Ovary (tissue), 10 donors: ENCODE measurements at places on chromosomes 1 and 21. TPM values are rescaled to one million over a fixed set of nuclear protein-coding genes. Genes with fewer than 3 reads are reported as not detected.
A peak's percentile ranks its signal among the peaks of the same experiment; 100 is the strongest.

The NBPF6 gene
- total RNA-seq: not detected

The ZNF281 gene
- 9.9 TPM for total RNA-seq

DNA sequence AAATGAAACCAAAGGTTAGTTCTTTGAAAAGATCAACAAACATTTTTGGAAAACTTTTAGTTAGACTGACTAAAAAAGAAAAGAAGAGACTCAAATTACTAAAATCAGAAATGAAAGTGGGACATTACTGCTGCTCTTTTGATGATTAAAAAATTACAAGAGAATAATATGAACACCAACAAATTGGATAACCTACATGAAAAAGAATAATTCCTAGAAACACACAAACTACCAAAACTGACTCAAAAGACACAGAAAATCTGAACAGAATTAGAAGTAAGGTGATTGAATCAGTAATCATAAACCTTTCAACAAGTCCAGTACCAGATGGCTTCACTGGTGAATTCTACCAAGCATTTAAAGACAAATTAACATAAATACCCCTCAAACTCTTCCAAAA, 5.6 kb downstream of the KIFAP3 start:
- DNase-seq: no peak
- H3K4me1 ChIP-seq: peaks cover 5% of the 10 kb centered on the region
- no peaks in the 10 kb centered on the region for H3K36me3 ChIP-seq
- no peaks in the 10 kb centered on the region for H3K27me3 ChIP-seq
- no peak overlapping the region for H3K4me3 ChIP-seq
- no peak overlapping the region for H3K27ac ChIP-seq

- no peaks in the 10 kb centered on the region for H3K36me3 ChIP-seq
- no peaks in the 10 kb centered on the region for H3K4me1 ChIP-seq
- DNase-seq: no peak
Observed at GRCh38 chr1:220906561-220907334, 27.5 kb downstream of the HLX start.

- no peak overlapping the region for H3K27ac ChIP-seq
- no peaks in the 10 kb centered on the region for H3K4me1 ChIP-seq
- H3K4me3 ChIP-seq: no peak overlapping the region
- no peaks in the 10 kb centered on the region for H3K27me3 ChIP-seq
- H3K36me3 ChIP-seq: no peaks in the 10 kb centered on the region
Observed at GRCh38 chr1:227333423-227333822, 15.1 kb upstream of the CDC42BPA start.

DNA sequence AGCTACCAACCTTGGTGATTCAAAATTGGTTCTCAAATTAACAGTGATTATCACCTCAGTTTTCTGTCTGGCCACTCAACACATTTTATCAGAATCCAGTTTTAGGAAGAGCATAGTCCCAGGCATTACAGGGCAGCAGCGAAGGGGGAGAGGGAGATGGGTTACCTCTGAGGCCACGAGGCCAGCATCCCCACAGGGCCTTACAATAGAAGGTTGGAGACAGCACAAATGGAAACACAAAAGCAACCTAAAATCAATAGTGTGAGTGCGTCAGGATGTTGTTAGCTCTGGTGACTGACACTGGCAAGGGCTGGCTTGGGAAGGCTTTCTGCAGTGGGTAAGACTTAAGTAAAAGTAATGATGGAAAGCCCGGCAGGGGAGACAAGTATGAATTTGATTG, 79.5 kb downstream of the JAK1 start:
- no peaks in the 10 kb centered on the region for H3K36me3 ChIP-seq
- no peaks in the 10 kb centered on the region for H3K27me3 ChIP-seq
- H3K4me3 ChIP-seq: no peak overlapping the region
- no peak overlapping the region for H3K27ac ChIP-seq

DNA sequence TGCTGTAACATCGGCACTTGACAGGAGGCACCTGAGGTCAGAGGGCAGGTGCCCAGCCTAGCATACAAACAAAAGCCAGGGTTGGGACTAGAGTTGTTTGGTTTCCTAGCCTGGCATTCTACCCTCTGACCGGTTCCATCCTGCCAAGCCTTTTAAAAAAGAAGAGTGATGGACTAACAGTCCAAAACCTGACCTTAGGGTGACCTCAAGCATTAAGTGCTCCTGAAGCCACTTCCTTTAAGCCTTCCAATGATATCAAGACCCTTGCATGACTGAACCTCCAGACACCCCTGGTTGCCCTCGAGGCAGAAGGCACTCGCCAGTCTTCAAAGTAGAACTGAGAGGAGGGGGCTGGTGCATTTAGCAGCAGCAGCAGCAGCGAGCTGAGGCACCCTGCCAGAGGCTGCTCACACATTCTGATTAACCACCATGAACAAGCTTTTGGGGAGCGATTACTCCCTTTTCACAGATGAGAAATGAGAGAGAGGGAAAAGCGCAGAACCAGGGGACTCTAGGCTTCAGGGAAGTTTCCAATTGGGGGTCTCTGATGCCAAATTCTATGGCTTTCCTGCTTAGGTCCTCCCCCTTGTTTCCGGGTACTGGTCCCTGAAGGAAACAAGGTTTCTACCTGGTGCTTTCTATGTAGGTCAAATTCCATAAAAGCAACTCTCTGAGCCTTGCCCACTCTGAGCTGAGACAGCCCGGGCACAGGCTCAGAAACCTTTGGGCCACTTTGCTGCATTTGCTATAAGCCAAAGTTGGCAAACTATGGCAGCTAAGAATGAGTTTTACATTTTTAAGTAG, 9.2 kb downstream of the SLC2A1 start:
- no peak overlapping the region for H3K27ac ChIP-seq
- no peaks in the 10 kb centered on the region for H3K36me3 ChIP-seq
- DNase-seq: no peak

DNA sequence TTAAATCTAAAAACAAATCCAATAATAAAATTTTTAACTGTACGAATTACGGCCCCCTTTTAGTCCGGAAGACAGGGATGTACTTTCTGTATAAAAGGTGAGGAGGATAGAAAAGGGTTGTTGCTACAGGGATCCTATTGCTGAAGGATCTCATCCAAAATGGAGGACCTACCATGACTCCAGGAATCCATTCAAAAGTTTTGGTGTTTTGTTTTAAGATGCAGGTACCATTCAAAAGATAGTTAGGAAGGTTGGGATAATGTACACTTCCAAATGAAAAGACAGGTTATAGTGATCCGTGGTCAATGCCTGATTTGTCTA, 1.3 kb upstream of the ENAH start:
- H3K27me3 ChIP-seq: no peaks in the 10 kb centered on the region
- H3K27ac ChIP-seq: peak overlapping the region; percentile 96
- peaks cover 7% of the 10 kb centered on the region for H3K4me1 ChIP-seq
- no peaks in the 10 kb centered on the region for H3K36me3 ChIP-seq
- no peak for DNase-seq

DNA sequence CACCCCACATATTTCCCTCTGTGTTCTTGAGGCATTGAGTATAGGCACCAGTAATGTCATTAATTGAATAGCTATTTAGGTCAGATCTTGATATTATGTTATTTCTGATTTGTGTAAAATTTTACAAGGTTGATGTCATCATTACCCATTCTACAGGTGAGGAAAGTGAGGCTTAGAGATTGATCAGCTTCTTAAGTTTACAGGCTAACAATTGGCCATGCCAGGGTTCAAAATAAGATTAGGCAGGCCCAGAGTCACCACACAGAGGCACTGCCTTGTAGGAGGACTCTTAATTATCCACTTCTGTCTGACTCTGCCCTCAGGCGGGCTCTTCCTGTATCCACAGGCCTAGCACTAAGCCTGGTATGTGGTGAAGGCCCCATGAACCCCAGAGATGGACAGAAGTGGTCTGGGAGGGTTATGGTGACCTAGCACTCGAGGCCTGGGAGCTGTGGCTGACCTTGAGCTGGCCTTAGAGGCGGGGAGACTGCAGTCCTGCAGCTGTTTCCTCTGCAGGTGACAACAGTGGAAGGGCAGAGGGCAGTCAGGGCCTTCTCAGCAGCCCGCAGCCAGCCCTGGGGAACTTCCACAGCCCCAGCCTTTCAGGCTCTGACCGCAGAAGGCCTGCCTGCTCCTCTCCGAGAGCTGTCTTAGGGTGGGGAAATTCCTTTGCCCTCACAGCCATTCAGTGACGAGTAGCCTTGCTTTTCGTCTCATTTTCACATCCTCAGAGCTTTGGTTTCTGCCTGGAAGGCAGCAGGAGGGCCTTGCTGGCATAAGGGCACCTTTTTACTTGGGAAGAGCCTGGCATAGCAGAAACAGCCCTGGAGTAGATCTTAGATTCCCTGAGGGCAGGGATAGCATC, 12.2 kb downstream of the ZDHHC18 start:
- DNase-seq: no peak
- H3K27ac ChIP-seq: no peak overlapping the region
- no peaks in the 10 kb centered on the region for H3K4me1 ChIP-seq
- no peak overlapping the region for H3K4me3 ChIP-seq

DNA sequence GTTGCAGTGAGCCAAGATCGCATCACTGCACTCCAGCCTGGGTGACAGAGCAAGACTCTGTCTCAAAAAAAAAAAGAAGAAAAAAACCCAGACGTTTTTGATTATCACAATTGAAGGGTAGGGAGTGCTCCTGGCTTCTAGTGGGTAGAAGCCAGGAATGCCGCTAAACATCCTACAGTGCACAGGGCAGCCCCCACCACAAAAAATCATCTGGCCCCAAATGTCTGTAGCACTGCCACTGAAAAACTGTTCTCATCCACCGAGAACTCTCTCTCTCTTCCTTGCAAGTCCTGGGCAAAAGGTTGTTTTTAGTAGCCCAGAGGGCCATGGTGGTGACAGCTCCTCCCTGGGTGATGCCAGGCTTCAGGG, 35.6 kb upstream of the GPR157 start:
- H3K27ac ChIP-seq: no peak overlapping the region
- DNase-seq: no peak
- peaks cover 13% of the 10 kb centered on the region for H3K4me1 ChIP-seq
- no peaks in the 10 kb centered on the region for H3K36me3 ChIP-seq
- H3K4me3 ChIP-seq: no peak overlapping the region

DNA sequence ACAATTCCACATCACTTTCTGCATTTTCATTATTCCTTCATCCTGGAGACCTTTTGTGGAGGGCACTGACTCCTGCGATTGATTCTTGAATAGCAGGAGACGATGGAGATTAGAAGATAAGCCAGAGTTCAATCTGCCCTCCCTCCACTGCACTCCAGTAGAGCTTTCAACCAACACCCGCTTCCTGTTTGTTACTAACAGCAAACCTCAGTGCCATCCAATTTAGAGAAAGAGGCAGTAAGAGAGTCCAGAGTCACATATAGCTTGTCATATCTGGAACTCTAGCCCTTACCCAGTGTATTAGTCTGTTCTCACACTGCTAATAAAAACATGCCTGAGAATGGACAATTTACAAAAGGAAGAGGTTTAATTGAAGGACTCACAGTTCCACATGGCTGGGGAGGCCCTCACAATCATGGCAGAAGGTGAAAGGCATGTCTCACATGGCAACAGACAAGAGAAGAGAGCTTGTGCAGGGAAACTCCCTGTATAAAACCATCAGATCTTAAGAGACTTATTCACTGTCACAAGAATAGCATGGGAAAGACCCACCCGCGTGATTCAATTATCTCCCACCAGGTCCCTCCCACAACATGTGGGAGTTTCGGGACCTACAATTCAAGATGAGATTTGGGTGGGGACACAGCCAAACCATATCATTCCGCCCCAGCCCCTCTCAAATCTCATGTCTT, 55.9 kb downstream of the PCBP3 start:
- no peaks in the 10 kb centered on the region for H3K36me3 ChIP-seq
- no peaks in the 10 kb centered on the region for H3K4me1 ChIP-seq
- H3K27ac ChIP-seq: no peak overlapping the region
